ENCODE measurements at places on chromosomes 12 and 14.

GRCh38 chr14:40100544-40101196 is 668.4 kb upstream of the FBXO33 start:
- DNase-seq, result no peak

DNA sequence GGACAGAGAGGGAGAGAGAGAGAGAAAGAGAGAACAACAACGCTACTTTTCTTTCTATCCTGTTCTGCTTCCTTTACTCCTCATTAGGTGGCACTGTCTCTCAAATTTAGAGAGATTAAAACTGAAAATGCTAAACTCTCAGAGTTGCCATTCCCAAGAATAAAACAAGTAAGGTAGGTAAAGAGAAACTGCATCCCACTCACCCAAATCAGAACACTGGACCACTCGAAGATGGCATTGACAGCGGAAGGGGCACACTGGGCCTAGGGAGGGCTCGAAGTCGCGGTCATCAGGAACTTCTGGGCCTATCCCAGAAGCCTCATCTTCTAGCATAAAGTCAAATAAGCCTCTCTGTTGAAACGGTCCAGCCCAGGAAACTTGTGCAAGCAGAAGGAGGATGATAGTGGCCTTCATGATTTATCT is 4.5 kb downstream of the DCN start:
- peak; percentile 31 for DNase-seq

GRCh38 chr12:107779077-107779831 is 4.8 kb downstream of the ASCL4 start:
- DNase-seq, result no peak

DNA sequence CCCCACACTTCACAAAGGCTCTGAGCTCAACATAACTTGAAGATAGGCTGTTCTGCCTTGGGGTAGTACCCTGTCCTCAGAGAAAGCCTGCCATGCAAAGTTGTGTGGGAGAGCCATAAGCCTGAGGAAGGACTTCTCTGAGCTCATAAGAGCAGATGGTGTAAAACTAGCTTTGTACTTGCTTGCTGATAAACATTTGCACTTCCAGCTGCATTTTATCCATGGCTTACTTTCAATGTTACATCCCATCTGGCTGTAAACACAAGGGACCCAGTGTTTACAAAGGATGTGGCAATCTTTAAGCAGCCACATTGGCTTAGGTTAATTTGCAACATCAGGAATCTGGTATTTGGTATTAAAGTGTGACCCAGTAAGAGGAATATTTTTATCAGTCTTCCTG is 258.1 kb downstream of the IPO8 start:
- DNase-seq, result no peak

DNA sequence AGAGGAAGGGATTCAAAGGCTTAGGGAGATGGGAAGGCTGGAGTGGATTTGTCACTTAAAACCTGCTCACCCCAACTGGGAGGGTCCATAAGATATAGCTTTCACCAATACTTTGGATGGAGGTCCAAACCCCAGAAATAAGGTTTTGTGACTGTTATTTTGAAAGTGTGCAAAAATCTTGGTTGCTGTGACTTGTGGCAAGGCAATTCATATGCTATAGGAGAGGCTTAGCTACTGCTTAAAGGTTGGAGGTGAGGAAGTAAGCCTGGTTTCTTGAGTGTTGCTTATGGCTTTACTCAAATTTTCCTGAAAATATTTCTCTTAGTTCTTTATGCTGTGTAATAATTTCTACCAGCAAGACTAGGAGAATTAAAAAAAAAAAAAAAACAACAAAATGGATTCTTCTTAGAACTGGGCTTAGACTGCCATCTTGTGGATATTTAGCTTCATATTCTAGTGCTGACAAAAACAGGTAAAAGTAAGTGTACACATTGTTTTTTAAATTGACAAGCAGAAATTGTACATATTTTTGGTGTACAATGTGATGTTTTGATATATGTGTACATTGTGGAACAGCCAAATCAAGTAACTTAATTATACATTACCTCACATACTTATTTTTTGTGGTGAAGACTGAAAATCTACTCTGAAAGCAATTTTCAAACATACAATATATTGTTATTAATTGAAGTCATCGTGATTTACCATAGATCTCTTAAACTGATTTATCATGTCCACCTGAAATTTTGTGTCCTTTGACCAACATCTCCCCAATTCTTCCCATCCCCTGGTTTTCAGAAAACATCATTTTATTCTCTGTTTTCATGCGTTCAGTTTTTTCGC is 23.0 kb downstream of the PDE6H start:
- DNase-seq, result peak; percentile 37

DNA sequence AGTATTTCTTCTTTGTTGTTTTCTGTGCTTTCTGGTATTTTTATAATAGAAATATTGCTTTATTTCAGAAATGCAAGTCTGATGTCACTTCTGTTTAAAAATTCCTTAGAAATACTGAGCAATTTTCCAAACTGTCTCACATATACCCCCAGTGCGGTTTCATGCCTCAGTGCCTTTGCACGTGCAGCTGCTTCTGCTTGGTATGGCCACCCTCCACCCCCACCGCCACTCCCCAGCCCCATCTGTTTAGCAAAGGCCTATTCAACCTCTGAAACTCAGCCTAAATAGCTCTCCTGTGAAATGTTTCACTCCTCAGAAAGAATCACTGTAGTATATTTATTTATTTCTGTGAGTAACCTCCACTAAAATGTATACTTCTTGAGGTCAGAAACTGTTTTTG is 52.3 kb downstream of the PPM1H start:
- no peak for DNase-seq

- no peak for DNase-seq
These were observed 40.5 kb downstream of the ATP6V1D start for GRCh38 chr14:67319142-67319541.

GRCh38 chr12:69987579-69988091 is 162.6 kb downstream of the MYRFL start:
- DNase-seq, result peak; percentile 77

DNA sequence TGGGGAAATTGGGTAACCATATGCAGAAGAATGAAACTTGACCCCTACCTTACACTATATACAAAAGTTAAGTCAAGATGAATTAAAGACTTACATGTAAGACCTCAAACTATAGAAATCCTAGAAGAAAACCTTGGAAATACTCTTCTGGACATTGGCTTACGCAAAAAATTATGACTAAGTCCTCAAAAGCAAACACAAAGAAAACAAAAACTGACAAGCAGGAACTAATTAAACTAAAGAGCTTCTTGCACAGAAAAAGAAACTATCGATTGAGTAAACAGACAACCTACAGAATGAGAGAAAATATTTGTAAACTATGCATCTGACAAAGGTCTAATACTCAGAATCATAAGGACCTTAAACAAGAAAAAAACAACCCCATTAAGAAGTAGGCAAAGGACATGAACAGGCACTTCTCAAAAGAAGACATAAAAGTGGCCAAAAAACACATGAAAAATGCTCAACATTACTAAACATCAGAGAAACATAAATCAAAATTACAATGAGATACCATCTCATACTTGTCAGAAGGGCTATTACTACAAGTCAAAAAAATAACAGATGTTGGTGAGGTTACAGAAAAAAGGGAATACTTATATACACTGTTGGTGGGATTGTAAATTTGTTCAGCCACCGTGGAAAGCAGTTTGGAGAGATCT is 37.0 kb upstream of the CFAP54 start:
- DNase-seq, result no peak

DNA sequence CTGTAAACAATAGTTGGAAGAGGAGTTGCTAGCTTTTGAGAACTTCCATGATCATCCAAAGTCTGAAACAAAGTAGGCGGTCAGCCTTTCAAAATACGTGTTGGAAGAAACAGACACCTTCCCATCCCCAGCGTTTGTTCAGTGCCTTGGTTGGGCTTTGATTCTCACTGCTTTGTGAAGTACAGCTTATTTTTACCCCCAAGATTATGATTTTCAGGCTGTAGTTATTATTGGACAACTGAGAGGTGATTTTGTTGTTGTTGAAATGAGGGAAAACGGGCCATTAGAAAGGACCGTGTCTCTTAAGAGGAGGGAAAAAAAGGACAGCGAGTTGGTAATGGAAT is 921 bp upstream of the CEP83 start:
- DNase-seq, result no peak

DNA sequence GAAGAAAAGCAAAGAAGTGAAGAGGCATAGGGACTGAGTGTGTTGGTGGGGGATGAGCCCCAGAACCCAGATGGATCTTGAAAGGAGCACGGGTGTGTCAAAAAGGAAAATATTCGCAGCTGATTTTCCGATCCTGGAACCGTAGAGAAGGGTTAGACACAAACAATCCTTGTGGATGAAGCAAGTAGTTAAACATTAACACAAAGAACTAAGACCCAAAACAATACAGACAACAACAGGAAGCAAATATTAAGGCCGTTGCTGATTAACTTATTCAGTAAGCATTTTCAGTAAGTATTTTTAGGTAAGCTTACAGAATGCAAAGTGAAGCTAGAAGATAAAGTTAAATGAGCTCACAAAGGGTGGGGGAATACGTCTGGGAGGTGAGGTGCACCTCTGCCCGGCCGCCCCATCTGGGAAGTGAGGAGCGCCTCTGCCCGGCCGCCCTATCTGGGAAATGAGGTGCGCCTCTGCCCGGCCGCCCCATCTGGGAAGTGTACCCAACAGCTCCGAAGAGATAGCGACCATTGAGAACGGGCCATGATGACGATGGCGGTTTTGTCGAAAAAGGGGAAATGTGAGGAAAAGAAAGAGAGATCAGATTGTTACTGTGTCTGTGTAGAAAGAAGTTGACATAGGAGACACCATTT is 62.8 kb upstream of the PRB2 start:
- no peak for DNase-seq

GRCh38 chr12:99745121-99745520 is 97.6 kb downstream of the GARIN6 start:
- DNase-seq, result no peak

- no peak for DNase-seq
These were observed 13.3 kb upstream of the OAS3 start for GRCh38 chr12:112924986-112925385.

DNA sequence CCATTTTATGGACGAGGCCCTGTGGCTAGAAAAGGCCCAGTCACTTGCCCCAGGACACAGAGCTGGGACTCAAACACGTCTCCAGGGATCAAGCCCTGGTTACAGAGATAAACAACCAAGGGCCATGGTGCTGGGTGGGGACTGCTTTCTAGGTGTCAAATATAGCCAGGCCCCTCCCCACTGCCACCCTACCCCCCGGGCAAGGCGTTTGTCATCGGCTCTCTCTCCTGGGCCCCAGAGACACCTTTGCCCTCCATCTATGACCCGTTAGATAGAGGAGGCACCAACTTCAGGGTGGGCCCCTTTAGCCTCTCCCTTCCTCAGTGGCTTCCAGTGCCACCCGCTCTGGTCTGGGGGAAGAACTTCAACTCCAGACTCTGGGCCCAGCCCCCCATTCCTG is 18.0 kb downstream of the LTBP2 start:
- DNase-seq, result no peak

- DNase-seq, result peak; percentile 38
These were observed 55.9 kb downstream of the DYNC1H1 start for GRCh38 chr14:102020058-102020971.

DNA sequence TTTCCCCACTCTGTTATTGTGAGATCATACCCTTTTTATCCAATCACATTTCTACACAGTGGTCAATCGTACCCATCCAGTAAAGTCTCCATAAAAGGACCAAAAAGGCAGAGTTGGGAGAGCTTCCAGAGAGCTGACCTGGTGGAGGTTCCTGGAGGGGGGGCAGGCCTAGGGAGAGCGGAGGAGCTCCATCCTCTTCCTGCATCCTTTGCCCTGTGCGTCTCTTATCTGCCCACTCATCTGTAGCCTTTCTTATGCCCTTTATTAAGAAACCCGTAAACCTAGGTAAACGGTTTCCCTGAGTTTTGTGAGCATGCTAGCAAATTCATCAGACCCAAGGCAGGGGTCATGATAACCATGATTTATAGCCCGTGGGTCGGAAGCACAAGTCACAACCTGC is 26.2 kb downstream of the EVL start:
- no peak for DNase-seq
